Motor neuron (in vitro differentiated cells): ENCODE measurements at places on chromosomes 2 and 18. TPM values are rescaled to one million over a fixed set of nuclear protein-coding genes. Genes with fewer than 3 reads are reported as not detected.
A peak's percentile ranks its signal among the peaks of the same experiment; 100 is the strongest.

The CYBRD1 gene
- total RNA-seq: 23.3 and 23.8 TPM in 2 replicates

- no peak for ATAC-seq
Observed at GRCh38 chr2:78757191-78757590, 268.3 kb upstream of the REG3G start.

DNA sequence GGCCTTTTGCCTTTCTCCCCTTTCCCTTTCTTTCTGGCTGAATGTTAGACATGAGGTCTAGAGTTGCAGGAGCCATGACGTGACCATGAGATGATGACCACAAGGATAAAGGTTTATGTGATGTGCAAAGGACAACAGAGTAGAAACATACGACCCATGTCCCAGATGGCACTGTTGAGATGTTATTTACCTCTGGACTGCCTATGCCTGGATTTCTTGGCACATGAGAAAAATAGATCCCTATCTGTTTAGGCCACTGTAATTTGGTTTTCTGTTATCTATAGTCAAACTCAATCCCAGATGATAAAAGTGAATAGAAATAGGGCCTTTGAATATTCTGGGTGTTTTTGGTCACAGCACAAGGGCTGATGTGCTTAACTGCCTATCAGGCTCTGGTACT, 58.8 kb downstream of the GDF7 start:
- no peak for ATAC-seq

GRCh38 chr2:54601339-54601738, 122.1 kb upstream of the EML6 start:
- no peak for ATAC-seq

DNA sequence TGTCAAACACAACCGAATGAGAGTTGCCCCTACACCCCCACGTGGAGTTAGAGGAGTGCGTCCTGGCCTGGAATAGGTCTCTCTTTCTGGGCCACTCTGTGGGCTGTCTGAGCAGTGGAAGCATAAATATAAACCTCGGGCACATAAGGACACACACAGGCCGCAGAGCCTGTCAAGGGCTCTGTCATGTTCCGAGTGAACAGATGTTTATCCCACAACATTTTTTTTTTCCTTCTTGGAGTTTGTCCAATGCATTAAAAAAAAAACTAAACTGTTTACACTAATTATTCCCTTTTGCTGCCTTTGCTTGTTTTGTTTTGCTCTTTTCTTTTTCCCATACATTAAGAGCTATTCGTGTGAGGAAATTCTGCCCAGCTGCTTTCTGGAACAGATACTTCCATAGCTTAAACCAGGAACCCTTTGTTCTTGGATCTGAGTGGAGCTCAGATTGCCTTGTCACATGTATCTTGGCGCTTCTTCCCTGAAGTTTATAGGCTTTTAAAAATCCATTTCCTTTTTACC, 228.3 kb upstream of the FOSL2 start:
- ATAC-seq: peak; percentile 60

DNA sequence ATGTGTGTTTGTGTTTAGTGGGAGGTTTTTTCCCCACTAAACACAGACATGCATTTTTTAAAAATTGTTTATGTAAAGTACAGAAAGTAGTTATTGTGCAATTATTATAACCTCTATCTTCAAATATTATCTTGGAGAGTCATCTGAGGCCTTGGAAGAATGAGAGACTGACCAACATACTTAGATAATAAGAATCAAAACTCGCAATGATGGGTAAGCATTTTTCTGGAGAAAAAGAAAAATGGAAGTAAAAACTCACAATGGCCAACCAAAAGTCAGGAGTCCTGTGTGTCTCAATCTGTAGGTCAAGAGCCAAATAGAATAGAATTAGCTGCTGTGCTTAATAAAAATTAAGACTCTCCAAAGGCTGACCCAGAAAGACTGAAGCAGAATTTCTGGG, 43.0 kb downstream of the MEMO1 start:
- no peak for ATAC-seq

- no peak for ATAC-seq
Observed at GRCh38 chr2:158779621-158780020, 15.5 kb upstream of the DAPL1 start.

DNA sequence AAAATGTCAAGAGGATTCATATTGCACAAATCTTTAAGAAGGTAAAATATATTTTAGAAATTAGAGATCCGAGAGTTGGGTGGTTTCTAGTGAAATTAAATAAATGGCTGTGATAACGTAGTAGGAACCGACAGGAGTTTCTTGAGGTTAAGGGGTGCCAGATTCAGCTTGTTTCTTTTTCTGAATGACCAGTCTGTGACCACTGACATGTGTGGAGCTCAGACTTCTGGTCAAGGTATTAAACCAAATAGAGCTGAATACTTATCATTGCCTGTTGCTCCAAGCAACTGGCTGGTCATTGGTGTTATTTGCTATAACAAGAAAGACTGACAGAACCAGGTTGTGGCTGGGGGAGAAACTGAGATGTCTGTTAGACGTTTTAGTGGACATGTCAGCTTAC, 408.2 kb upstream of the HS6ST1 start:
- ATAC-seq: no peak
